ENCODE measurements at places on chromosomes 12 and 14.

DNA sequence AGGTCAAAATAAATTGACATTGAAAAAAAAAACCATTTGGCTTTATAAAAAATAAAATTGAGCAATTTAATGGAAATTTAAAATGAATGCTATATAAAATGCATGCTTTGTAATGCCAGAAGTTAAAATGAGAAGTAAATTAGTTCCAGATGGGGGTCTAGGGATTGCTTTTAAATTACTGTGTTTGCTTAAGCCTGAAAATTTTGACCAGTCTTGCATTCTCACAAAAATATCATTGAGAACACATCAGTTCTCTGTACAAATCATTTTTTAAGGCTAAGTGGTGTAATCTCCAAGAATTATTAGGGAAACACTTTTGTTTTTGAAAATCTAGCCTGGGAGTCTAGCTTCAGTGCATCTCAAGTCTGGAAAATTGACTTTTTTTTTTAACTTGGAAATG is 90.7 kb downstream of the RERG start:
- DNase-seq = no peak

DNA sequence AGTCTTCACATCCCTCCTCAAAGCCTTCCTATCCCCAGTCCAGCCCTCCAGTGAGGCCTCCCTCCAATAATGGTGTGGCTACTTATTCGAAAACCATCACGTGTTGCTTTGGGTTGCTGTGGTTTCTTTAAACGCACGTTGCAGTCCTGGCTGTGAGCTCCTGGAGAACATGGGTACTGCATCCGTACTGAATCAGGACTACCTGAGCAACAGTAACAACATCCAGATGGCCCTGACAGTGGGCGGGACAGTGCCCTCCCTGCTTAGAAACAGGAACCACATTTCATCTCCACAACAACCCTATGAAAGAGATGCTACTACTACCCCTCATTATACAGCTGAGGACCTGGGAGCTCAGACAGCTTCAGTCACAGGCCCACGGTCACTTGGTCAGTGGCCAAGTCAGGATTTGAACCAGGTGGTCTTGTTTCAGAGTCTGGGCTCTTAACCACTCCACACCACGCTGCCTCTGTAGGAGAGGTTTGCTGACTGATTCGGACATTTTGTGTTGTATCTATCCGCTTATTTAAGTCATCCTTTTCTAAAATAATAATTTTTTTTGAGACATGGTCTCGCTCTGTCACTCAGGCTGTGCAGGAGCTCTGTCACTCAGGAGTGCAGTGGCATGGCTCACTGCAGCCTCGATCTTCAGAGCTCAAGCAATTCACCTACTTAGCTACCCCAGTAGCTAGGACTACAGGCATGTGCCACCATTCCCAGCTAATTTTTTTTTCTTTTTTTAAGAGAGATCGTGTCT is 104.8 kb downstream of the DPF3 start:
- no peak for DNase-seq

DNA sequence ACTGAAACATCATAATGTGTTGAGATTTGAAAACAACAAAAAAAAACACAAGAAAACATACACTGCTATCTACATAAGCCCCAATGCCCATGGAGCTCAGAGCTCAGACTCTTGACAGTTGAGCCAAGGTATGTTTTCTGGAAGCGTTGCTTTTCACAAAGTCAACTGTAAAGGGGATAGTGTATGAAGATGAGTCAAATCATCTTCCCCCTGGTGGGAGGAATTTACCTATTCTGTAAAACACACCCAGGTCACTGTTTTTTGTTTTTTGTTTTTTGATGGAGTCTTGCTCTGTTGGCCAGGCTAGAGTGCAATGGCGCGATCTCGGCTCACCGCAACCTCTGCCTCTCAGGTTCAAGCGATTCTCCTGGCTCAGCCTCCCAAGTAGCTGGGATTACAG is 361.4 kb upstream of the DIO2 start:
- DNase-seq = no peak

- DNase-seq = no peak
Observed at GRCh38 chr12:49951411-49952240, 1.1 kb downstream of the AQP2 start.

- DNase-seq = peak; percentile 38
Observed at GRCh38 chr14:36238666-36239363, 62.3 kb upstream of the PTCSC3 start.

DNA sequence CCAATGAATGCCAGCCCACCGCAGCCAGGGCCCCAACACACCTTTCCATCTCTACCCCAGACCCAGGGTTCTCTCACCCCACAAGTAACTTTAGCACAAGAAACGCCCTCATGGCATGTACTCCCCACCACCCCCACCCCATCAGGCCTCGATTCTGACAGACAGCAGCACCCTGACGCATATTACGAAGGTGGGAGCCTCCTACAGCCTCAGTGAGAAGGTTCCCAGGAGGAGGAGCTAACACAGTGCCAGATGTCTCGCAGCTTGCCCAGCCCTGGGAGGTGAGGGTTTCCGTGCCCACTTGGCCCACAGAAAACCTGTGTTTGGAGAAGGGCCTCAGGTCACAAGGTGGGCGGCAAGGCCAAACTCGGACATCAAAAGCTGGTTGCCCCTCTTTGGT is 32.4 kb downstream of the CCDC88C start:
- DNase-seq = no peak

- DNase-seq = no peak
Observed at GRCh38 chr14:49134940-49135339, 451.2 kb downstream of the RPS29 start.

- no peak for DNase-seq
Observed at GRCh38 chr14:68168460-68169109, 349.0 kb downstream of the RAD51B start.

GRCh38 chr12:131118371-131118770 is 164.7 kb downstream of the ADGRD1 start:
- no peak for DNase-seq

GRCh38 chr12:46103559-46104383 is 113.4 kb upstream of the SCAF11 start:
- no peak for DNase-seq
